HFF-Myc (cell line): ENCODE measurements at places on chromosomes 5 and 9.

DNA sequence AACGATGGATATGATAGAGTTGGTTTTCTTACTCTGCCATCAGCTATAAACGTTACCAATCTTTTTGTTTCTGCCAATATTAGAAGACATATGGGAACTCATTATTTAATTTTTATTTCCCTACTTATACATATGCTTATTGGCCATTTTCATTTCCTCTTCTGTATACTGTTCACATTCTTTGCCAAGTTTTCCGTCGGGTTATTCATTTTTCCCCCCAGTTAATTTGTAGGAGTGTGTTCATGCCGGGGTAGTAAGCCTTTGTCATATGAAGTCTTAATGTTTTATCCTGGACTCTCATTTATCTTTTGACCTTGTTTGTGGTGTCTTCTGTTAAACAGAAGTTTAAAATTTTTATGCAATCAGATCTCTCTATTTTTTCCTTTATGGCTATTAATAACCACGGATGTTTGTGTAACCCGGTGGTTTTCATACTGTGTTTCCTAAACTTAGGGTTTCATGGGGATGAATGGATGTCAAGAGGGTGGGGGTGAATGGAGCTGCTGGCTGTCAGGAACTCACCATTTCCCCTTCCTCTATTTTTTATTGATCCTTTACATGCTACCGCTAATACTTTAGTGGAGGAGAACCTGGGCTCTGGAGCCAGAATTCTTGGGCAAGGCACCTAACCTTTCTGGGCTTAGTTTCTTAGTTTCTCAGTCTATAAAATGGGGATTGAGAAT is 42.5 kb upstream of the PPARGC1B start:
- DNase-seq: no peak

- no peak for DNase-seq
Measured at GRCh38 chr5:10695055-10695649, 65.9 kb downstream of the DAP start.

- DNase-seq: no peak
Measured at GRCh38 chr9:130581766-130582165, 2.4 kb downstream of the FUBP3 start.

DNA sequence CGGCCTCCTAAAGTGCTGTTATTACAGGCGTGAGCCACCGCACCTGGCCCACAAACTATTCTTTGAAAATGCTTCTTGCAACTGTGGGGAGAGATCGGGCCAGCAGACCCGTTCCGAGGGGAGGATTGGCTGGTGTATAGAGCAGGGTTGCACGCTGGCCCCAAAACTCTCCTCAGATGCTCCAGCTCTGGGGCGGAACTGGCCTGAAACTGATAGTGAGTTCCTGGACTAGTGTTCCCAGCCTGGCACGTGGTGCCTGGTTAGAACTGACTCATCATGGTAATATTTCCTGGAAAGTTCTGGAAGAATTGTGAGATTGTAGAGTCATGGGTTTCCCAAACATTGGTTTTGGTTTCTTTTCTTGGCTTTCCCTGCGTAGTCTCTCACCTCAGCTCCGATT is 120.5 kb downstream of the FBXL7 start:
- DNase-seq: peak; percentile 61

DNA sequence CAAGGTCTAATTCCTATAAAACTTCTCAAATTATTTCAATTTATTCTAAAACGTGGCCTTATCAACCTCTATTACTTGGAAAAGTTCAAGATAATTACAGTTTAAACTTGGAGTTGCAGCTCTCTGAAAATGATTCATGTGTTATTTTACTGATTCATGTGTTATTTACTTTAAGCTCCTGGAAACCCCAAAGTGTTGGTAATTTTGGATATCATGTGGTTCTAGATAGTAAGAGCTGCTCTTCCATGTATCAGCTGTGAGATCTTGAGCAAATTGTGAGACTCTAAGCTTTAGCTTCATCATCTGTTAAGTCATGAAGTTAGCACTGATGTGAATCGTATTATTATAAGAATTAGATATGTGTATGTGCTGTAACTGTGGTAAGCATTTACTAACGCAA is 749.2 kb downstream of the TLE4 start:
- no peak for DNase-seq

- DNase-seq: no peak
Measured at GRCh38 chr9:82882748-82883147, 180.2 kb downstream of the RASEF start.

DNA sequence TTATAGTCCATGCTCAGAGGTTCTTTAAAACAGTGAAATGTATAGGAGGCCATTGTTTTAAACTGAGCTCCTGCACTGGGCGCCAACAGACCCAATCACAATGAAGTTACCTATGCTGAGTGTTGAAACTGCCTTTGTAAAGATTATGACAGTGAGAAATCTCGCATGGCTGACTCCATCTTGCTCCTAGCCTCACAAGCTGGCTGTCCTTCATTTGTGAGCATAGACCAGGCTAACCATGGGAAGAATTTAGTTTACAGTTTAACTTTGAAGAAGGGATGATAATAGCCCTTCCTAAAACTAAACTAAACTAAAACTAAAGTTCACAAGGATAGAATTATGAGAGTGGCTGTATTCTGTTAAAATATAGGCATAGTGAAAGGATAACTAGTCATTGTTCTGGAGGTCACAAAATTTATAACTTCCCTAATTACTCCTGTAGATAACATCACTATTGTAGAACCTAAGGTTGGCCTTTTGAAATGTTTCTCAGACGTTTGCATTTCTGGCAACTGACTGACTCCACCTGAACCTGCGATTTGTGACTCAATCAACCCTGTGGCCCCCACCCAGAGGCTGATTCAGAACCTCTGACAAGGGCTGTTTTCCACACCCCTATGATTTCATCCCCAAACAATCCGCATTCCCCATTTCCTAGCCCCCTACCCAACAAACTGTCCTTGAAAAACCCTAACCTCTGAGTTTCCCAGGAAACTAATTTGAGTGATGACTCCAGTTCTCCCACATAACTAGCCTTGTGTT is 59.1 kb downstream of the HMHB1 start:
- no peak for DNase-seq
